GOT3 (cell line): ENCODE measurements at places on chromosomes 7 and 10.

GRCh38 chr7:129780257-129780973, 168.9 kb downstream of the NRF1 start:
- DNase-seq, result no peak

DNA sequence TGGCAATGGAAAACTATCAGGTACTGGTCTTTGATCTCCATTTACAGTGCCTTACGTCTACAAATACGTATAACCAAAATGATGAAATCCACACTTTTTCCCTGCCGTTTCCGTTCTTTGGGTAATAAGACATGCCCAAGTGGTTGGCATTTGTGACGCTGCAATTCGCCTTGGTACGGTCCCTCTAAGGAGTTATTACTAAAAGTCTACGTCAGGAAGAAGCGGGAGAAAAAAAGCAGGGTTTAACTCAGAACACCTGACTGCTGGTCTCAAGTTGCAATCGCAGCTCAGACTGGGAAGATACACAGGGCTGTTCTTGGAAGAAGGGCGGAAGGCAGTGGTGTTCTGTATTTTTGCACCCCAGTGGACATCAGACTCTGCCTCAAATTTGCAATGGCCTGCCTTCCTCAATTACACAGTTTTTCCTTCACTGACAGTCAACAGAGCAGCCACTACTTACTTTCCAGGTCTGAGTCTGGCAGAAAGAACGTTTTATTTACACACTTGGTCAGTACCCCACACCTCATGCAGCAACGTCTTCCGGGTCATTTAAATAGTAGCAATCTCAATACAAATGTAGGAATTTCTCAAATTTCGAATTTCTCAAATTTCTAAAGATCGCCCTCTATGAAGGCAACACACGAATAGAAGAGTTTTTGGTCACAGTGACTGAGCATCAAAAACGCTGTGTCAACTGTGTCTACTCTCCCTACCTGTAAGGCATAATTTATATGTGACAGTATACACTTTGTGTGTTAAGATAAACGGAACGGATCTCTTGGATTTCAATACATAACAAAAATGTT, 2.1 kb downstream of the BAIAP2L1 start:
- no peak for DNase-seq

- no peak for DNase-seq
These were observed 11.9 kb downstream of the FLNC start for GRCh38 chr7:128841921-128842673.

DNA sequence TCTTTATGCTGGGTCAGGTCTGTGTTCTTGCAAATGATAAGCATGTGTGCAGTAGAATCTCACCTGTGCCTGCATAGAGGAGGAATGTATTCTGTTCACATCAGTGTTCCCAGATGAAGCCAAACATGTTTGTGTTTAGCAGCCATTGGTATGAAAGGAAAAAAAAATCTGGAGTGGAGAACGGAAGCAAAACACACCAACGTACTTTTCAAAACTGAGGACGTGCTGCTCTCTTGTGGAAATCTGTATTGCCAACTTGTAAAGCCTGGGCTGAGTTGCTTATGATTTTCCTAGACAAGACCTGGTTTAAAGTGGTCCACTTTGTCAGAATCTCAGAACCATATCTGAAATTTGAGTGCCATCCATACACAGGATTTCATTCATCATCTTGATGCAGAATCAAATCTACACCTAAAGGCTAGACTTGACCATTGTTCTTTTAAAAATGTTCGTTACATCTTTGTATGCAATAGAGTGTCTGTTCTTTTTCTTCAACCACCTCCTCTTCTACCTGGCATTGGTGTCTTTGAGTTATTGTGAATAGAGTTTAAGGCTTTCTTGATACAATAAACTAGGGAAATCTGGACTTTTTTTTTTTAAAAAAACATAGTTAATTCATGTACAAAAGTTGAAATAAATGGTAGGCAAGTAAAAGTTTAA, 367.7 kb downstream of the PHF14 start:
- DNase-seq, result no peak

- no peak for DNase-seq
These were observed 310.2 kb downstream of the TNS3 start for GRCh38 chr7:47271749-47272148.
